ENCODE measurements at places on chromosomes 7 and 10.

DNA sequence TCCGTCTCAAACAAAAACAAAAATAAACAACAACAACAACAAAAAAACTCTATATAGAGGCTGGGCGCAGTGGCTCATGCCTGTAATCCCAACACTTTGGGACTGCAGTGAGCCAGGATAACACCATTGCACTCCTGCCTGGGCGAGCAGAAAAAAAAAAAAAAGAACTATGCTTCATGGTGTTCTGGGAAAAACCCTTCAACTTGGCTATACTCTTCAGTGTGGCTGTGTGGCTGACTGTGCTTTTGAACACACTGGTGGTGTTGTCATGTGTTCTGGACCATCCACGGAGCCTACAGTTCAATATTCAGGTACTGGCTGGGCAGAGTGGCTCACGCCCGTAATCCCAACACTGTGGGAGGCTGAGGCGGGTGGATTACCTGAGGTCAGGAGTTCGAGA lies 26.5 kb downstream of the SNX8 start:
- DNase-seq, result no peak

- DNase-seq, result no peak
These were observed 266.6 kb downstream of the HDAC9 start for GRCh38 chr7:18762189-18762588.

DNA sequence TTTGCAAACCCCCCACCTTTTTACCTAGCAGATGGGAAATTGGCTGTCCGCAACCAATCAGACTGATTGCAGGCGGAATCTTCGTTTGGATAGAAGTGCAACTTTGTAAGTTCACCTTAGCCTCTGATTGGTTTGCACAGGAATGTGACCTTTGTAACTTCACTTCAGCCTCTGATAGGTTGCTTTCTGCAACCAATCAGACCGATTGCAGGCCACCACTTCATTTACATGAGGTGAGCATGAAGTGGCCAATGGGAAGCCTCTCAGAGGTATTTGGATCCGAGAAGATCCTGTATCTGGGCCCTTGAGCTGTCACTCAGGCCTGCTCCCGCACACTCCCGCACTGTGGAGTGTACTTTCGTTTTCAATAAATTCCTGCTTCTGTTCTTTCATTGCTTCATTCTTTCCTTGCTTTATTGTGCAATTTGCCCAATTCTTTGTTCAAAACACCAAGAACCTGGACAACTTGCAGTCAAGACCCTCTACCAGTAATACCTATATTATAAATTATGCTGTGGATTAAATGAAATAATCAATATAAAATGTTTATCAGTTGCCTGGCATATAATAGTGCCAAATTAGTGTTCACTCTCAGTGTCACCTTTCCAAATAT lies 491.4 kb downstream of the PLXNA4 start:
- DNase-seq, result no peak

DNA sequence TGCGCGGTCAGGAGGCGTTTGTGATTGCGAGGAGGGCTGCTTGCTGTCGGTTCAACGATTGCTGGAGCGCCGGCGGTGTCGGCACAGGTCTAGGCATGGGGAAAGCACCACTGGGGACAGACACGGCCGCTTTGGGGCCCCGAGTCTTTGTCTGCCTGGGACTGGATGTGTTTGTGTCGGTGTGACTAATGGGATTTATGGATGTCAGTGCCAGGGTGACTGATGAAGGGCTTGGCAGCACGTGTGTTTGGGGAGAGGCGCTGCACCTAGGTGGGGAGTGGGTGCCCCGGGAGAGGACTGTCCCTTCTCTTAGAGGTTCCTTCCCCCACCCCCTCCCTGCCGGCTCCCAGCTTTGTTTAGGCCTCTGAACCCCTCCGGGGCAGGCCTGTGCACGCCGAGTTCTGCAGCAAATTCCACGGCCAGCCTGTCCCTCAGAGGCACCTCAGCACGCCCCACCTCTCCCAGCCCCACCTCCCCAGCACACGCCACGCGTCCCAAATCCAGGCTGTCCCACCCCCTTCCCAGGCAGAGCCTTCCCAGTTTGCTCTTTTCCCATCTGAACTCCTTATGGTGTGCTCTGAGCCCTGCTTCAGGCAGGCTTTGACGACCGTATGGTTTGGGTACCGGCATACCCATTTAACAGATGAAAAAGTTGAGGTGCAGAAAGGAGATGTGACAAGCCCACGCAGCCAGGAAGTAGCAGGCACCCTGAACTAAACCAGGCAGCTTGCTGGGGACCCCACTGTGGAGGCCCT lies 6.4 kb upstream of the TNRC18 start:
- no peak for DNase-seq

DNA sequence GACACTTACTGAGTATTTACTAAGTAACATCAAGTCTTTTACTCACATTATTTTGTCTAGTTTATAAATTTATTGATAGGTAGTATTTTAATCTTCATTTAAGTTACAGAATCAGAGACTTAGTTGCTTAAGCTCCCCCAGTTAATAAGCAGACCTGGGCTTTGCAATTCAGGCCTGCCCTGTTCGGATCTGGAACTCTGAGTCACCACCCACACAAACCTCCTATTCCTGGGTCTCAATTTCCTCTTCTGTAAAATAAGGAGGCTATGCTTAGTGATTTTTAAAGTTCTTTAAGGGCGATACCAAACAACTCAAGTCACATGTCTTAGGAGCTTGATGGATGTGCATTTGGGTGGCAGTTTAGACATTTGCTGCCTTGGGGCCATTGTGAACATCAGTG lies 3.5 kb upstream of the MGAM start:
- no peak for DNase-seq

- no peak for DNase-seq
These were observed 825 bp downstream of the ZNF862 start for GRCh38 chr7:149838992-149839408.

DNA sequence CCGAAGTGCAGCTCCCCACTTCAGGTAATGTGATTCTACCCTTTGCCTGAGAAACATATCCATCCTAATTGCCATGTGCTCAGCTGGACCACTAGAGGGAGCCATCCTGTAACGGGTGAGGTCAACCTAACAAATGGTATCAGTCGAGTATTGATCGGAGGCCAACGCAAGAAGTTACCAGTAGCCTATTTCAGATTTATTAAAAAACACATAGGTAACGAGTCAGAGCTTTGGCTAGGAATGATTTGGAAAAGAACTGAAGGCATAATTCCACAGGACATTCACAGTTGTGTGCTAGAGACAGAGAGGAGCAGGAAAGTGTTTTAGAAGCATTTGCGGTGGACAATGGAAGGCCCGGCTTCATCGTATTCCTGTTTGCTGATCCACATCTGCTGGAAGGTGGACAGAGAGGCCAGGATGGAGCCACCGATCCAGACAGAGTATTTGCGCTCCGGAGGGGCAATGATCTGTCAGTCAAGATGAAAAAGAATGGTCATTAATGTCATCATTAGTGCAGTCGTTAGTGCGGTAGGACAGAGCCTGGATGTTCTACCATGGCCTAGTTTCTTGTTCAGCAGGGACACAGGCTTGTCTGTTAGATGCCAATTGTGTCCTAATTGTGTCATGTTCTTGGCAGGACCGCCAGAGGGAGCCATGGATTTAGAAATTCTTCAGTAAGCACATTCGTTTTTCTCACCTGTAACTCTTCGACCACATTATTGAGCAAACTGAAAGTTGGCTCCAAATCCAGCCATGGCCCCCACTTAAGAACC lies 17.5 kb downstream of the ACTA2 start:
- no peak for DNase-seq

GRCh38 chr7:67564959-67565358 lies 568.3 kb downstream of the TYW1 start:
- DNase-seq, result no peak

DNA sequence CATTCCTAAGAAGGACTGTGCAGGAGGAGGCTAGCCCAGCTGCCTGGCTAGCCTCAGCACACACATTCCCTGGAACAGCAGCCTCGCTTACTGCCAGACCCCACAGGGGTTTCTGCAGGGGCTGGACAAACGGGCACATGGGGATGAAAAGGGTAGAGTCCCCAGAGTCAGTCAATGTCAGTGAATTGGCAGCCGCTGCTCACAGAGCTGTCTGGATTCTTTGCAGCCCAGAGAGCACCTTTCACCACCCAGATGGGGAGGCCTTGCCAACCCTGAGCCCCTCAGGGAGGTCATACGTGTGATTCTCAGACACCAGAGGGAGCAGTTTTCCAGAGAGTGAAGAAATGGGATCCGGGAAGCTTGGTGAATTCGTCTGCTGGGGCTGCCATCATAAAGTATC lies 143.3 kb downstream of the KCNMA1 start:
- no peak for DNase-seq
